Activated naive CD4-positive, alpha-beta T cell treated with anti-CD3 and anti-CD28 coated beads, Interleukin-2, amount 10 ng/mL, durations not matched to agents 5 hours and 36 hours (primary cell): ENCODE measurements at places on chromosomes 2 and 18. TPM values are rescaled to one million over a fixed set of nuclear protein-coding genes. Genes with fewer than 3 reads are reported as not detected.

The MEIS1 gene
- not detected for total RNA-seq

The CRYBA2 gene
- total RNA-seq, result not detected

The CDK5R2 gene
- not detected for total RNA-seq

The SERPINB3 gene
- not detected for total RNA-seq

The UPP2 gene
- not detected for total RNA-seq

The GAREM2 gene
- 2.7 TPM for total RNA-seq

The IL36RN gene
- total RNA-seq, result not detected

The SCRN3 gene
- total RNA-seq, result 16.8 TPM

The CXCR1 gene
- total RNA-seq, result 0.53 TPM

The CRYGA gene
- not detected for total RNA-seq

The CTLA4 gene
- total RNA-seq, result 19.1 TPM

The ACADL gene
- total RNA-seq, result not detected

The PARD3B gene
- total RNA-seq, result 1.3 TPM

The DPY30 gene
- total RNA-seq, result 55.2 TPM
